Epithelial cell of proximal tubule (primary cell): ENCODE measurements at places on chromosomes 1 and 21. TPM values are rescaled to one million over a fixed set of nuclear protein-coding genes. Genes with fewer than 3 reads are reported as not detected.

Gene CLDN14
- total RNA-seq, result 2.6 and 5.1 TPM in 2 replicates

Gene OR2T1
- total RNA-seq, result not detected in 2 replicates

Gene BARHL2
- not detected in 2 replicates for total RNA-seq

Gene ATP1A2
- not detected in 2 replicates for total RNA-seq

Gene SPATA45
- total RNA-seq, result not detected in 2 replicates

Gene KCNQ4
- 1.0 and 2.2 TPM in 2 replicates for total RNA-seq

DNA sequence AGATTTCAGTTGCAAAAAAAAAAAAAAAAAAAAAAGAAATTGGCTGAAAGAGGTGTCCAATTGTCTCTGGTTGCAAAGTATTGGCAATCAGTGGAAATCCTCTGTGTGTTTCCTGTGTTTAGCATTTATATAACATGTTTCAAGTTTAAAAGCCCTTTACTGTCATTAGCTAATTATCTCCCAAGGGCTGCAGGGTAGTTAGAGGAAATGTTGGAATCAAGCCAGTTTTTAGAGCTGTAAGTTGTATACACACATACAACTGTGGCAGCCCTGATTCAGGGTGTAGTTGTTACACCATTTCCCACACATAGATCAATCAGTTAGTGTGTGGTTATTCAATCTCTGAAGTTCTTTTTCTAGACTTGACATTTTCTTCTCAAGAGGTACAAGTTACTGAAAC lies 8.9 kb upstream of the ZNF326 start:
- DNase-seq, result no peak

DNA sequence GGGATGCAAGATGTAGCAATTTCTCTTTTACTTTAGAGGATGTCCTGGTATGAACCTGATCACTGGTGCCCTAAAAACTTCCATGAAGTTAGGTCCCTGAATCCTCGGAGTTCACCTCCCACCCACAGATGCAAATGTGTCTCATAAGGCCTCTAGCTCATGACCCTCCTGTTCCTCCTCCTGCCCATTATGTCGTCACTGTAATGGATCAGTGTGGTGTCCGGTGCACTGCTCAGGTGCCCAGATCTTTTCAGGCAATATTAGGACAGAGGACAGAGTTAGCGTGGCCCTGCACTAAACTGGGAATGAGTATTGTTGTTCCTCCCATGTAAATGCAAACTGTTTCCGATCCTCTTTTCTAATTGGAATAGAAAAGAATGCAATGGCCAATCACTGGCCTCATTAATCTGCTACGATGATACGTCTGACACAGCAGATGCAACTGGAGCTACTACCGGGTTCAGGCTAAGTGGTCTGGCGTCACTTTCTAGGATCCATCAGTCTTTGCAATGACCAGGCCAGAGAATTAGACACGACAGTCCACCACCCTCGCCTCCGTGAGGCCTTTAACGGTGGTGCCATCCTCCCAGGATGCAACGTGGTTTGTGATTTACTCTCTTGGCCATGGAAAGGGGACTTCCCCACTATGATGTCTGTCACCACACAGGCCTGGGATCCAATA lies 3.4 kb upstream of the COL6A2 start:
- no peak for DNase-seq

- DNase-seq, result peak; percentile 45
Observed at GRCh38 chr1:204345438-204345841, 14.3 kb downstream of the PLEKHA6 start.

- no peak for DNase-seq
Observed at GRCh38 chr1:229059671-229060539, 211.0 kb upstream of the RAB4A start.

- no peak for DNase-seq
Observed at GRCh38 chr1:29832471-29832870, 596.1 kb downstream of the PTPRU start.

- no peak for DNase-seq
Observed at GRCh38 chr1:15937706-15938168, 38.2 kb downstream of the ZBTB17 start.
